ENCODE measurements at places on chromosomes 12 and 14.
A peak's percentile ranks its signal among the peaks of the same experiment; 100 is the strongest.

DNA sequence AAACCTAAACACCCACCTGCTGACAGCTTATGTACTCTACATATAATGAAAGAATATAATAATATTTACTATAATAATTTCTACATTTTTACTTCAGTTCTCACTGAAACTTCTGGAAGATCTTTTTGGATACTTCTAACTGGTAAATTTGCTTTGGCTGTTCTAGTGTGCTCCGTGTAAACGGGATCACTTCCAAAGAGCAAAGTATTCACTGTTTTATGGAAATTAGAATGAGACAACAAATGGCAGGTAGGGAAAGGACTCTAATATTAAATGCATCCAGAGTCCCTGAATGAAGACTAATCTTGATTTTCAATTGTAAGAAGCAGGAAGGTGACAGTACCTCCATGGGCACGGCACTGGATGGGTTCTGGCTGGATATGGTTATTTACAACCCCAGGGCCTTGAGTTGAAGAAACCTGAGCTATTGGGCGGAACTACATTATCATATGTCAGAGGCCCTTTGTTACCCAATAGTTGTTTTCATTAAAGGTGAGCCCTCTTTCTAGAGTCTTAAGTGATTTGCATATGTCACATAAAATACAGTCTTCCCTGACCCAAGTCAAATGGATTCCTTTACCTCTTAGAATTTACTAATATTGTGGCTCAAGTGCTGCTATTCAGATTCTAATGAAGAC is 10.7 kb downstream of the ERP29 start:
- no peak for DNase-seq

DNA sequence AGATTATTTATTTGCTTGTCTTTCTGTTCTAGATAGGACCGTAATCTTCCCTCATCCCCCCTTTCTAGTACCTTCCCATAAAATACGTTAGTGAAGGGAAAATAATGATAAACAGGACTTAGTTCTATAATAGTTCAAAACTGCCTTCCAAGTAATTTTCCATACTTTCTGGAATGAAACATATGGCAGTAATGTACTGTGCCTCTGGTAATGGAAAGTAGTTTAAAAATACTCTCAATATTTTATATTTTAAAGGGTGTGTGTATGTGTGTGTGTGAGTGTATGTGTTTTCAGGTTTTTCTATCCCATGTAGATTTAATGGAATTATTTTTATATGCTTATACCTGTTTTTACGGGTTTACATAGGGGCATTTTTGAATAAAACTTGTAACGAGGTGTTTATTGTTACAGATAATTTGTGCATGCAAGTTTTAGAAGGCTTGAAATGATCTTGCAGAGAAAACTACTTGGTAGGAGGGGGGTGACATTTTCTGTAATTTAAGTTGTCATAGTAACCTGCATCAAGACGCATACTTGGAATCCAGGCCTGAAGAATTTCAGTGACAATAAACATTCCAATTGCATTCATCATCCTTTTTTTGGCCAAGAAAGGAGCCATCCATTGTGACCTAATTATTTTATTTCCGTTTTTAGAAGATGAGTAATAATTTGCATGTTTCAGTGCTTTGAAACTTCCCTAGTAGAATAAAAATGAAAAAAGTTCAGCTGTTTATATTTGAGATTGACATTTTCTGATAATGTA is 38.9 kb downstream of the RASSF8 start:
- no peak for DNase-seq

DNA sequence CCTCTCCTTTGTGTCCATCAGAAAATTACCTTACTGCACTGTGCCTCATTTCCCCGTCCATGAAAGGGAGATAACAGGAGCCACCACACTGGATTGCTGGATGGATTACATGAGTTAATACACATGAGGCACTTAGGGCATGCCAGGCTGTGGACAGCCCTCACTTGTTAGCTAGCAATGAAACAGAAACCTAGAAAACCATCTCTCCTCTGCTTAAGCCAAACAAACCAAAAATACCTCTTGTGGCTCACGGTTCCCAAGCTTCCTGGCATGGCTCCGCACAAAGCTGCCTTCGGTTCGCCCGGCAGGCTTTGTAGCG is 660 bp upstream of the HCFC2 start:
- no peak for DNase-seq

GRCh38 chr12:496736-497135 is 37.0 kb downstream of the B4GALNT3 start:
- DNase-seq: no peak

DNA sequence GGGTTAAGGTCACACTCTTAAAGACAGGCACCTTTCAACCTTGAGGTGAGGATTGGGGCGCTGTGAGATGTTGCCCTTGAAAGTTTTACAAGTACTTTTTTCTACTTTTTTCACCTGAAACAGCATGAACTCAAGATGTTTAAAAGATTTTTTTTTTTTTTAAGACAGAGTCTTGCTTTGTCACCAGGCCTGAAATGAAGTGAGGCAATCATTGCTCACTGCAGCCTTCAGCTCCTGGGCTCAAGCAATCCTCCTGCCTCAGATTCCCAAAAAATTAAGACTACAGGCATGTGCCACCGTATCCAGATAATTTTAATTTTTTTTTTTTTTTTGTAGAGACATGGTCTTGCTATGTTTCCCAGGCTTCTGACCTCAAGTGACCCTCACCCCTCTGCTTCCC is 243.9 kb downstream of the DIO2 start:
- DNase-seq: no peak

- peak; percentile 80 for DNase-seq
Observed at GRCh38 chr12:110582276-110583136, 612 bp downstream of the PPTC7 start.

DNA sequence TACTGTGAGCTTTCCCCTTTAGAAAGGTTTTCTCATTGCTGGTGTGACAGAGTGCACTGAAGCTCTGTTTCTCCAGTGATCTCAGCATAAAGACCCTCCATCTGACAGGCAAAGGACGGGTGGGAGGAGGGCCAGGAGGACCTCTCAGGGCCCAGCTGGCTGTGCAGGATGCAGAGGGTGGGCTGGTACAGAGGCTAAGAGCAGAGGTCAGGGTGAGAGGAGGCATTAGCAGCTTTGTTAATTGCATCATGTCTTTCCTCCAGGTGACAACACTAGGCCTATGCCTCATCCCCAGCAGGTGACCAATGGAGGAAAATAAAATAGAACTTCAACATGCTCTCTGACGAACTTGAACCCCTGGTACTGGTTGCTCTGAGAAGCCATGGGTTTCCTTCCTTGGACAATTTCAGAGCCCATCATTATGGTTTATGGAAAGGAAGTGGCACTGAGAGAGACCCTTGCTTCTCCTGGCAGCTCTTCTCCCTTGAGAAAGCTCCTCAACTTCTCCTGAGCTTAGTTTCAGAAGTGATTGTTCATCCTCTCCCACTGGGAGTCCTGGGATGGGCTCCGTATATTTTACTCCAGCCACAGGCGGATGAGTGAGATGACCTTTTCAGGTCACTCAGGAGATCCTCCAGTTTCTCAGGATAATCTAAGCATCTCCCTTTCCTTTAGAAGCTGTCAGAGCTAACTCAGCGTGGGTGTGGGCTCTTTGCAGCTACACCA is 45.8 kb upstream of the ATP23 start:
- no peak for DNase-seq

GRCh38 chr12:74817499-74817898 is 279.9 kb downstream of the ATXN7L3B start:
- DNase-seq: no peak

DNA sequence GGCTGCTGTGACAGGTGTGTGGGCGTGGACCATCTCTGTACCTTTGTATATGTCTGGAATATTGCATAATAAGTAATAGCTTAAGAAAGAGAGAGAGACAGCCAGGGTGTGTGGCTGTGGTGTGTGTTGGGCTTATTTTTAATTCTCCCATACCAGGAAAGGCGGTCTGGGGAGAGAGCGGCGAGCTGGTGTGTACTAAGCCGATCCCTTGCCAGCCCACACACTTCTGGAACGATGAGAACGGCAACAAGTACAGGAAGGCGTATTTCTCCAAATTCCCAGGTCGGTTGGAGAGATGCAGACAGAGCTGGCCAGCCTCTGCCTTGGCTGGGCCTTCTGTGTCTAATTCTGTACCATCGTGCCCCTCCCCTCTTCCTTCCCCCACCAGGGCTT is 63.9 kb downstream of the AACS start:
- DNase-seq: no peak

GRCh38 chr14:87205811-87206210 is 787.2 kb downstream of the GALC start:
- no peak for DNase-seq

- DNase-seq: no peak
Observed at GRCh38 chr14:76653875-76654572, 107.2 kb upstream of the VASH1 start.

DNA sequence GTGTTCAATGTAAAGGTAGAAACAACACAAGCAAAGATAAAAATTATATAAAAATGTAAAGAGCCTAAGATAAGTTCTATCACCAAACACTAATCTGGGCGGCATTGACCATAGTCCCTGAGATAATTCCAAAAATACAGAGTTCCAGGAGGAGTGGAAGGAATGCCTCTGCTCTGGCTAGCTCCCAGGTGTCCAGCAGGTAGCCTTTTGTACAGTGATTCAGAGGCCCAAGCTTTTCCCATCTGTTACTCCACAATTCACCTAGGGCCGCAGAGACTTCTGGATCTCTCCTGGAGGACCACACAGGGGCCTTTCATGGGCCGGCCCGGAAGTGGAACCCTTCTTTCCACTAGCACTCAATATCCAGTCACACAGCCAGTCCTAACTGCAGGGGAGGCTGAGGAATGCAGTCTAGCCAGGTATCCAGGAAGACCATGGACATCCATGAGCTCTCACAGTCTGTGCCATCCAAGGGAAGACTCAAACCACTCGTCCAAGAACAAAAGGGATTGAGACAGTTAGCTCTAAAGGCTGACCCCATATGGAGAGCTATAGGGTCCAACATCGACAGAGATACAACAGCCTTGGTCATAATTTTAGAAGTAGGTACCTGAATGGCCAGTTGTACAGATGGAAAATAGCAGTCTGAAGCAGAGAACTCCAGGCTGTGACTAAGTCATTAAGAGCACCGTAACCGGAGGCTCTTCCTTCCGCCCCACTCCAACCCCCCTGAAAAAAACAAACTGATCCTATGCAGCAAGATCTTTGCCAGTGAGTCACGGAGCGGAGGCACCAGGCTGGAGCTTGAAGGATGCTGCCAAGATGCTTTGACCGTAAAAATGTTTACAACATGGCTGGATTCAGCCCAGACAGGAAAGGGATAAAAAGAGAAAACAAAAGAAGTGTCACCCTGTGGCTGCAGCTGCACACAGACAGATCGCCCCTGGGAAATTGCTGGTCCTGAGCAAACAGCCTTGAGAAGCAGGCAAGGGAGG is 204.8 kb downstream of the NUAK1 start:
- DNase-seq: no peak

DNA sequence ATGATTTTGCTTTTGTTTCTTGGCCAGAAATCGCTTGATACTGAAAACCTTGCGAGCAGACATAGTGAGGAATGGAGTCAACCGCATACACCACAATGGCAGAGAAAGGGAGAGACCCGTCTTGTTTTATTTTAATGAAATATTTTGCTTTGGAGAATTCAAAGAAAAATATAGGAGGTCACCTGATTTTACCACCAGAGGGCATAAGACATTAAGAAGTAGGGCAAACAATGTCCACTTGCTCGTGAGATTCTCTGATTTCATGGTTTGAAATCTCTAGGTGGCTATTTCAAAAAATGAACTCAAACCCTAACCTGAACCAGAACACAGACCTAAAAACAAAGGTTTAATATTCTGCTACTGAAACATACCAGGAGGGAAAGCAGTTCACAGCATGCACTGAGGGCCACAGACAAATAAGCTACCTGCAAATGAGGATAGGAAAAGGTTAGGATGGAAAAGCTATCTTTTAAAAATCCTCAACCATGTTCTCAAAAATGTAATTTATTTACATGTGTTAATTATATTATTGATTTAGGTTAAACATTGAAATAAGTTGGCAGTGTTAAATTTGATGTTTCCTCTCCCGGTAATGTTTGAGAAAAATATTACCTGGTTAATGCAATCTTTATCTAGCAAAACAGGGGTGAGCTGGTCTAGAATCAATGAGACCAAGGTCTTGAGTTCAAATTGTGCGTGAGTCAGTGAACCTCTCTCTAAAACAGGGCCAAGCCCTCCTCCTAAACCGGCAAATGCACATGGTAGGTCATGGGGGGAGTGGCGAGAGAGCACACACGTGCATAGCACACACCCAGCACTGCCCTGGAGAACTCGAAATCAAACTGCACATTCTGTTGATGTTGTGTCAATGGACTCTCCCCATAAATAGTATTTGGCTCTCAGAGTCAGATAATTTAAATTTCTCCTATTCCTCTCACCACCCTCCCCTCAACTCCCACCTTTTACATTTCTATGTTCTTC is 12.5 kb downstream of the IFNG-AS1 start:
- DNase-seq: no peak

- no peak for DNase-seq
Observed at GRCh38 chr12:69331909-69332684, 16.1 kb upstream of the LYZ start.

GRCh38 chr12:46124132-46124847 is 133.9 kb upstream of the SCAF11 start:
- DNase-seq: no peak

DNA sequence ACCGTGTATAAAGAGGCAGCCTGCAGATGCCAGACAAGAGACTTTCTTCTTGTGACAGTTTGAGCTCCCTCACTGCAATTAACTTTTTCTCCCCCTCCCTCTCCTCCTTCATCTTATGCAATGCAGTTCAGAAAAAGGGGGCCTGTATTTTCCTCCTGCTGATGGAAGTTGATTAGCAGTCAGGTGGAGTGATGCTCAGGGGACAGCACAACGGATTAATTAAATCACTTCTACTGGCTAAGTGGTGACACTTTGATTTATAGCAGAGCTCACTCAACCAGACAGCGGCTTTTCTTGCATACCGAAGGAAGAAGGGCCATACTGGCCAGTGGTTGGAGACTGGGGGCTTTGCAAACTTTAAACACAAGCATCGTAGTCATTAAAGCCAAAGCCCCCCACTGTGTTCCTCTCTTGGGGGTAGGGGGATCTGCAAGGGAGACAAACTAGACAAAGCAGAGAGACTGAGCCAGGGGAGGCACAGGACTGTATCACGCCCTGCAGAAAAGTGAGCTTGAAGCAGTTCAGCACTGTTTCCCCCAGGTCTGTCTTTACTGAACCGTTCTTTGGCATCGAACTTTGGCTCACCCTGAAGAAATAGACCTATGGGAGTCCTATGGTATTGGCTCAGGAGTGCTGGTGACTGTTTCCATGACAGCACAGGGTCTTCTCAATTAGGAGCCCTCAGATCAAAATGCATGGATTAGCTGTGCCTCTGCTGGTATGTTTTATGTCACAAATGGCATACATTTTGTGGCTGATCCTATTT is 47.7 kb downstream of the SPRING1 start:
- no peak for DNase-seq

GRCh38 chr12:65728455-65728847 is 95.8 kb upstream of the HMGA2 start:
- DNase-seq: no peak

GRCh38 chr14:105864116-105864515 is 337.7 kb downstream of the TMEM121 start:
- peak; percentile 21 for DNase-seq

Measured in stimulated activated CD8-positive, alpha-beta memory T cell treated with anti-CD3 and anti-CD28 coated beads, Interleukin-4, amount 100 ng/mL, for 48 hours (primary cell).